ENCODE measurements at places on chromosomes 3 and 15. TPM values are rescaled to one million over a fixed set of nuclear protein-coding genes. Genes with fewer than 3 reads are reported as not detected.

DNA sequence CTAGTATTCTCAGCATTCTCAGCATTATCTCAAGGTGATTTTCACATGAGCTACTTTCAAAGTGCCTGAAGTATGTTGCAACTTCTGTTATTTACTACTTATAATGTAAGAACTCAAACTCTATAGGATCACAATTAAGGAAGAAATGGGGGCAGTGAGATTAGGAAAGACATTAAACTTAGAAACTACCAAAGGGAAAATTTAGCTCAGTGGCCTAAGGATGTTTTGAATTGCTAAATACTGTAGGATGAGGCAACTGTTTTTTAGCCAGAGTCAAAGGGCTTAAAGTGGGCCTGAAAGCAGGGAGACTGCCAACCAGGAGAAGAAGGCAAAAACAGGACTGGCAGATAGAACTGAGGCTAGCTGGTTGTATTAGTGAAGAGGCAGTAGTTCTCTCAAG, 55.5 kb upstream of the MBNL1 start:
- H3K27me3 ChIP-seq, result no peaks in the 10 kb centered on the region
- no peak overlapping the region for H3K27ac ChIP-seq
- H3K4me1 ChIP-seq, result peaks cover 21% of the 10 kb centered on the region
- H3K36me3 ChIP-seq, result no peaks in the 10 kb centered on the region

- H3K36me3 ChIP-seq, result no peaks in the 10 kb centered on the region
- no peak overlapping the region for H3K27ac ChIP-seq
- peaks cover 37% of the 10 kb centered on the region for H3K4me1 ChIP-seq
- DNase-seq, result no peak
Measured at GRCh38 chr3:146546366-146546965, 2.1 kb upstream of the PLSCR1 start.

GRCh38 chr3:3305084-3305483, 125.6 kb upstream of the CRBN start:
- no peak overlapping the region for H3K27ac ChIP-seq
- no peaks in the 10 kb centered on the region for H3K4me1 ChIP-seq
- H3K36me3 ChIP-seq, result no peaks in the 10 kb centered on the region
- no peak overlapping the region for H3K4me3 ChIP-seq
- no peaks in the 10 kb centered on the region for H3K27me3 ChIP-seq

GRCh38 chr3:147939839-147940238, 530.7 kb downstream of the ZIC1 start:
- no peaks in the 10 kb centered on the region for H3K36me3 ChIP-seq
- peaks cover 41% of the 10 kb centered on the region for H3K4me1 ChIP-seq
- peak overlapping the region; percentile 36 for H3K4me3 ChIP-seq
- H3K27me3 ChIP-seq, result no peaks in the 10 kb centered on the region

Gene GNAT1
- not detected for total RNA-seq

Gene COL6A5
- not detected for total RNA-seq

Gene GMNC
- total RNA-seq, result 2.2 TPM

Gene ITIH1
- not detected for total RNA-seq

Gene BCL2A1
- total RNA-seq, result not detected

All from osteocyte (in vitro differentiated cells).